Heart right ventricle (tissue), 16 donors: ENCODE measurements at places on chromosomes 5 and 9.

GRCh38 chr9:91047529-91047928, 245.9 kb downstream of the SYK start:
- no peak for DNase-seq

GRCh38 chr5:93058309-93058708, 522.7 kb downstream of the NR2F1-AS1 start:
- no peak for DNase-seq

DNA sequence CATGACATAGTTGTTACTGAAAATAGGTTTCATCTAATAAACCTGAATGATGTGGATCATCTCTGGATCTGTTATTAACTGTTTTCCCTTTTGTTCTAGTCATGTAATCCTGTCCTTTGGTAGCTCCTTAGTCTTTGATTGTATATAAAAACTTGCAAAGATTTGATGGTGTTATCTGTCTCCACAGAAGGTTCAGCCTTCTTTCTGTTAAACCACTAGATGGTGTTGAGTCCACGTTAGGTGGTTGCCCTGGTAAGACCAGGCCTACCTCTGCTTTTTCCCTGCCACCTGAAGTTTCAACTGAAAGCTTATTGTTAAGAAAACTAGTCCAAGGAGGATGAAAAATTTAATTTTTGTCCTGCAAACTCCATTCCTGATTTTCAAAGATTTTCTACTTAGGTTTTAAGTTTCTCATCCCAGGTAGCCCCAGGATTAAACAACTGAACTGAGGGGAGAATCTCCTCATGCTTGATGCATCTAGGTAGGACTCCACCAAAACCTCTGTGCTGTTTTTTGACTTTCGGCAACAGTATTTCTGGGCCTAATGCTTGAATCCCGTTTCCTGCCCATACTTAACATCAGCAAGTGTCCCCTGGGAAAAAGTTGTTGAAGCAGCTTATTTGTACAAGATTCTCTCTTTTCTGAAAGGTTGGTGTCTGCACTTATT, 68.5 kb downstream of the RICTOR start:
- DNase-seq, result no peak

DNA sequence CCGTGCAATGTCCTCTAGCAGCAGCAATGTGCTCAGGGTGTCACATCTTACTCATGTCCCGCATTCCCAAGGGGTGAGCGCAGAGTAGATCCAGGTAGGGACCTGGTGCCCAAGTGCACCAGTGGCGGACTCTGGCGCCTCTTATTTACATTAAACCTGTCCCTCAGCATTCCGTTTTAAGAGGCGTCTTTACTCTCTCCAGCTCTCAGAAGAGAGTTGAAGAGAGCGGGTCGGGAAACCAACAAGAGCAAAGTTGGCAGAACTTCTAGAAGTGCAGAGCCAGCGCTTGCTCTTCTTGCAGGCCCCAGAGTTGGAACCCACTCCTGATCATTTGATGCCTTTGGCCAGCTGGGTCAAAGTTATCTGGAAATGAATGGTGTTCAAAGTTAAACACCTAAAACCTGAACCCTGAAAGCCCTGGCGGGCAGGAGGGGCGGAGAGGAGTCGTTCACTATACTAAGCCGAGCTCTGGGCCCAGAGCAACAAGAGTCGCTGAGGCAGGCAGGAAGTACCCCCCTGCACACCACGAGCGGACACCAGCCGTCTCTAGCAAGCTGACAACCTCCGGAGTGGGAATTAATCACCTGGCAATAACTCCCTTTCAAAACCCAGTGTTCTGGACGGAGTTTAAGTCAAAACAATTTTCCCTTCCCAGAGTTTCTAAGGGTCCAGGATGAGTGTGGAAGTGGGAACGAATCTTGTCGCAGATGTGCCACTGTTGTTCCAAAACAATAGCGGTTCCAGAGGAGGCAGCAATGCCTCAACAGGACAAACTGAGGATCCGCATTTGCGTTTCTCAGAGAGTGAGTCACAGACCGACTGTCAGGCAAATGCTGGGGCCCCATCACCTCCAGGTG, 122.8 kb downstream of the TMEM161B start:
- DNase-seq, result no peak

GRCh38 chr9:121192518-121192917, 9.2 kb downstream of the RAB14 start:
- DNase-seq, result no peak

DNA sequence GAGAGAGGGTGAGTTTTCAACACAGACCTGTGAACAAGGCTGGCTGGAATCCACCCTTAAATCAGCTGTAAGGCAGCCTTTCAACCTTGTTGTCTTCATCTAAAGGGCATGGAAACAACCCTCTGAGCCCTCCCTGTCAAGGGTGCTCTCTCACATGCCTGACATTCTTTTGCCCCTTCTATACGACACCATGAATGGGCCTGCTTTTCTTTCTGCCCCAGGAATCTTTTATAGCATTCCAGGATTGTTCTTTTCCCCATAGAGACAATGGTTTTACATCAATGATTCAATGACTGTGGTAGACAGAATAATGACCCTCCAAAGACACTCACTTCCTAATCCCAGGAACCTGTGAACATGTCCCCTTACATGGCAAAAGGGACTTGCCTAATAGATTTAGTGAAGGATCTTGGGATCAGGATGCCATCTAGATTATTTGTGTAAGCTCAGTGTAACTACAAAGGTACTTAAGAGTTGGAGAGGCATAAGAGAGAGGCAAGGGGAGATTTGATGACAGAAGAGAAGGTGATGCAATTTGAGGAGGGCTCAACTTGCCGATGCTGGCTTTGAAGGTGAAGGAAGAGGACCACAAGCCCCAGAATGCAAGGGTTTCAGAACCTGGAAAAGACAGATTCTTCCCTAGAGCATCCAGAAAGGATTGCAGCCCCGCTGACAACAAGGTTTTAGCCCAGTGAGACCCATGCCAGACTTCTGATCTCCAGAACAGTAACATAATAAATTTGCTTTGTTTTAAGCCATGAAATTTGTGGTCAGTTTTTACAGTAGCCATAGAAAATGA, 29.2 kb upstream of the HMHB1 start:
- no peak for DNase-seq

DNA sequence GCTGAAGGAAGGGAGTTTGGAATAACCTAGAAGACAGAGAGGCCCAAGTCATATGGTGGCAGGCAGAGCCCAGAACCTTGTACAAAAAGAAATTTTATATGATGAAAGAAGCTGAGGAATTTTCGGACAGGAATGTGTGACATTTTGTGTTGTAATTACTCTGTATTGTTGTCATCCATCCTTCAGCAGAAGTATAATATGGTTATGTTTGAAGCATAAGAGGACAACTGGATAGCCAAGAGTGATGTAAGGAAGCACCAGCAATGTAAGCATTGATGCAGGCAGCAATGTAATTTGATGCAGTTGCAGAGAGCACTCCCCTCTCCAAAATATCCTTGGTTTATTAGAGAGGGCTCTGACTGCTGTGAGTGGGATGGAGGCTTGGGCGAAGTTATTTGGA, 19.1 kb upstream of the SNX2 start:
- no peak for DNase-seq

DNA sequence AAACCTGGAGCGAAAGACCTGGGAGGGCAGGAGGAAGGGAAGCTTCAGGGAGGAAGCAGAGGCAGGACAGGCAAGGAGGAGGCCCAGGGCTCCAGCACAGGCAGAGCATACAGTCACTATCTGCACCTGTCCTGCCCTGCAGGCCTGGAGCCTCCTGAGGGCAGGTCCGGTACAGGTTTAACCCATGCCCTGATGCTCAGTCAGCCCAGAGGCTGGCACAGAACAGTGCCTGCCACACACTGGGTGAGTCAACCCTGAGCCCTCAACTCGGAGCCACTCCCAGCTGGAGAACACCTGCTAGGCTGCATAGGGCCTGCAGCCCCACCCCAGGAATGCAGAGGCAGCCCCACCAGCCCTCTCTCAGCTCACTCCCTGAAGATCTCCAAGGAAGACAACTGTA, 161.5 kb upstream of the PHYKPL start:
- DNase-seq, result no peak

DNA sequence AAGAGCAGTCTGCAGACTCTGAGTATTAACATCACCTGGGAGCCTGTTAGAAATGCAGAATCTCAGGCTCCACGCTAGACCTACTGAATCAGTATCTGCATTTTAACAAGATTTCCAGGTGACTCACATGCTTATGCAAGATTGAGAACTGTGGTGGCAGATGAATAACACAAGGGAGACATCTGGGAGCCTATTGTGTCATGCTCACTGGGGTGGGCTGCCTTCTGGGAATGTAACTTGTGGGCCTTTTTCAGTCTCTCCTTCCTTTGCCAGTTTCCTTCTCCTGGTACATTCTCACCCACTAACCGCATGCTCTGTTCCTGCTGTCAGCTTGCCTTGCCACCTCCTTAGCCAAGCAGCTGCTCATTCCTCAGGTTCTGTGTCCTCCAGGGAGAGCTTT, 176.6 kb upstream of the C9orf72 start:
- DNase-seq, result no peak

- DNase-seq, result no peak
Measured at GRCh38 chr9:96279932-96280331, 22.0 kb downstream of the HSD17B3 start.

GRCh38 chr9:677461-678097, 163.9 kb upstream of the DMRT1 start:
- no peak for DNase-seq

- DNase-seq, result no peak
Measured at GRCh38 chr9:26181836-26182235, 503.6 kb upstream of the TUSC1 start.

DNA sequence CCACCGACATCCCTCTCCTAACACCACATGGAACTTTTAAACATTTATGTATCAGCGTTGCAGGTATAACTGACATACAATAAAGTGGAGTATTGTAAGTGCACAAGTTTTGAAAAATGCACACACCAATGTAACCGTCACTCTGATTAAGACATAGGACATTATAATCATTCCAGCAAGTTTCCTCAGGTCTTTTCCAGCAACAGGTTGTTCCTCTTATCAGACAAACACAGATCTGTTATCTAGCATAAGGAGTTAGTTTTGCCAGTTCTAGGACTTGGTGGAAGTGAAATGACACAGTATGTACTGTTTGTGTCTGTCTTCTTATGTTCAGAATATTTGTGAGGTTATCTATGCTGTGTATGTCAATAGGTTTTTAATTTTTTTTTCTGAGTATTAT, 69.5 kb upstream of the TRPC7 start:
- DNase-seq, result no peak
